Naive thymus-derived CD8-positive, alpha-beta T cell (primary cell): ENCODE measurements at places on chromosomes 5 and 9.

GRCh38 chr5:66558560-66558959 lies 37.6 kb upstream of the MAST4 start:
- DNase-seq: no peak

GRCh38 chr9:129073404-129073803 lies 7.5 kb upstream of the DOLPP1 start:
- peak; percentile 39 for DNase-seq

- DNase-seq: no peak
Measured at GRCh38 chr5:79297661-79298060, 61.7 kb downstream of the JMY start.

GRCh38 chr5:54876556-54876955 lies 108.8 kb downstream of the ESM1 start:
- DNase-seq: no peak

DNA sequence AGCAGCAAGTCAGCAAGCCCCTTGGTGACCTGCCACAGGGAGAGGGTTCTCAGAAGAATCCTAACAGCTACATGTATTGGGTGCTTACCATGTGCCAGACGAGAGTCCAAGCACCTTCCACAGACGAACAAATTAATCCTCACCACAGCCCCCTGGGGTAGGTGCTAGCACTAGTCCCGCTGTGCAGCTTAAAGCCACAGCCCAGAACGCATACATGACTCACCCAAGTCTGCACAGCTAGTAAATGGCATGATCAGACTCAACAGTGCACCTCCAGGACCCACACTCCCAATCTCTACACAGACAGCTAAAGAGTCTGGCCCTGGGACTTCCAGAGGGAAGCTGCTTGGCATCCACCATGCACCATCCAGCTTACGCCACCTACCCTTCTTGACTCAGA lies 111.5 kb downstream of the PAX5 start:
- DNase-seq: no peak

GRCh38 chr5:65577141-65577540 lies 14.0 kb downstream of the PPWD1 start:
- no peak for DNase-seq

GRCh38 chr9:114282926-114283325 lies 40.0 kb upstream of the ORM1 start:
- no peak for DNase-seq

- DNase-seq: no peak
Measured at GRCh38 chr5:151113651-151114050, 32.8 kb upstream of the TNIP1 start.

- DNase-seq: no peak
Measured at GRCh38 chr9:106324591-106325280, 538.2 kb upstream of the ZNF462 start.
